ENCODE measurements at places on chromosomes 12 and 14.

DNA sequence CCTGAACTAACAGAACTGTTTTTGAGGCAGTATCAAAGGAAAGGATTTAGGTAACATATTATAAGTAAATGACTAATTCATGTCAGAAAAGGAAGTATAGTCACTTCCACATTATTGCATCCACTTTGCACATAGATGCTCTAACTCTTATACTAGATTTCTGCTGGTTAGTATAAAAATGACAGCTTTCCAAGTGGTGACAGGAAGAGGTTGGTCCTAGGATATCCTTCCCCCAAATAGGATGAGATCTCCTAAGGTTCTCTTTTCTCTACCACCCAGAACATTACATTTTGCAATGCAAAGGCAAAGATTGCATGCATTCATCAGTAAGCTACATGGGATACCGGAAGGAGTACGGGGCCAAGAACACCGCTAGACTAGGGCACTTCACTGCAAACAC, 15.2 kb downstream of the DAD1 start:
- no peak for DNase-seq

GRCh38 chr14:72790887-72791566, 102.9 kb downstream of the DPF3 start:
- no peak for DNase-seq

- DNase-seq, result no peak
Measured at GRCh38 chr12:96261557-96261956, 67.4 kb downstream of the ELK3 start.

DNA sequence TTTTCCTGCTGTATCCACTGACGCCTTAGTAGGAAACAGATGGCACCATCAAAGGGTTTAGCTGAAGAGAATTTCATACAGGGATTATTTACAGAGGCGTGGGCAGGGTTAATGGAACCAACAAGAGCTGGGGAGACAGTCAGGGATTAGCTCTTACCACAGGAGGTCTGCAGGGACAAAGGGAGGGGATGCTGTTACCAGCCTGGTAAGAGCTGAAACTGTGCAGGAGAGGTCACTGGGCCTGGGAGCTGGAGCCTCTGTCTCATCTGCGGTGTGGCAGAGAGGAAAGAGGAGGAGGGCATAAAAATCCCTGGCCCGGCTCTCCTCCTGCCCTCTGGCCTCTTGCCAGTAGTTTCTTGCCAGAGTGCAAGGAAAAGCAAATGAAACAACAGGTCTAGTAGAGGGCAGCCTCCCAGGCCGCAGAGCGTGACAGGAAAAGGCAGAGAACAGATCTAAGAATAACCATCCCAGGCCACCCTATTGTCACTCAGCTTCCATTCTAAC, 18.9 kb upstream of the POC1B start:
- peak; percentile 52 for DNase-seq

- no peak for DNase-seq
Measured at GRCh38 chr12:8907513-8907912, 6.8 kb upstream of the PHC1 start.

- DNase-seq, result no peak
Measured at GRCh38 chr12:112936927-112937326, 1.3 kb upstream of the OAS3 start.

GRCh38 chr12:70487440-70487839, 121.3 kb downstream of the KCNMB4 start:
- peak; percentile 35 for DNase-seq

DNA sequence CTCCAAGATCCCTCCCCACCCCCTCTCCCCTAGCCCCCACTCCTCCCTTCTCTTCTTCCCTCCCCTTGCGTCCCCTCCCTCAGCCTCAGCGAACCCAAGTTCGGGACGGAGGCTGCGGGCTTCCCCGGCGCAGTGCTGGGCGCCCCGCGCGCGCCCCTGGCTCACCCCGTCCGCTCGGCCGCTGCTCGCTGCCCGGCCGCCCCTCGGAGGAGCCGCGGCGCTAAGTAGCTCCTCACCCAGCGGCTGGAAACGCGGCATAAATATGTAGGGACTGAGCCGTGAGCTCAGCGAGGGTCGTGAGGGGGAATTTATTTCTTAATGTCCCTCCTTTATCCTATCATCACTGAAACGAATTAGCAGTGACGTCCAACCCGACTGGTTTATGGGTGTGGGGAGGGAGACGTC, at the start of gene NOS1:
NOS1 (minus strand) TSS at position 280 of the 405 bp plus-strand sequence. CDS start 30,557 bp downstream, outside the sequence.
- no peak for DNase-seq

DNA sequence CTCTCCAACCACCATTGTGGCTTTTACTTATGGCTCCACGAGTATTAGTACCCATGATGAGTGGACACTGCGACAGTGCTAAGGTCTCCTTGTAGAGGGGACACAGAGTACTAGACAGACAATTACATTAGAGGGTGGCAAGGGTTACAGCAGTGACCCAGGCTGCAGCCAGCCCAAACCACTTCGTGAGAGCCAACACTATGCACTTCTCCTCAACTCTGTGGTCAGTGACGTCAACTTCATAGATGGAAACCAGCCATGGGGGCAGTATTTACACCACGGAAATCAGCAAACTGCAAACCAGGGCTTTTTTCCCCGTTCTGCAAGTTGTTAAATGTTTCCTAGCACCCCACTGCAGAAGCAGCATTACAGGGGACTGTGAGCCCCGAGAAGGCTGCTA, 61.6 kb upstream of the ZFP36L1 start:
- peak; percentile 19 for DNase-seq

GRCh38 chr14:105053421-105053820, 11.8 kb downstream of the GPR132 start:
- DNase-seq, result no peak

DNA sequence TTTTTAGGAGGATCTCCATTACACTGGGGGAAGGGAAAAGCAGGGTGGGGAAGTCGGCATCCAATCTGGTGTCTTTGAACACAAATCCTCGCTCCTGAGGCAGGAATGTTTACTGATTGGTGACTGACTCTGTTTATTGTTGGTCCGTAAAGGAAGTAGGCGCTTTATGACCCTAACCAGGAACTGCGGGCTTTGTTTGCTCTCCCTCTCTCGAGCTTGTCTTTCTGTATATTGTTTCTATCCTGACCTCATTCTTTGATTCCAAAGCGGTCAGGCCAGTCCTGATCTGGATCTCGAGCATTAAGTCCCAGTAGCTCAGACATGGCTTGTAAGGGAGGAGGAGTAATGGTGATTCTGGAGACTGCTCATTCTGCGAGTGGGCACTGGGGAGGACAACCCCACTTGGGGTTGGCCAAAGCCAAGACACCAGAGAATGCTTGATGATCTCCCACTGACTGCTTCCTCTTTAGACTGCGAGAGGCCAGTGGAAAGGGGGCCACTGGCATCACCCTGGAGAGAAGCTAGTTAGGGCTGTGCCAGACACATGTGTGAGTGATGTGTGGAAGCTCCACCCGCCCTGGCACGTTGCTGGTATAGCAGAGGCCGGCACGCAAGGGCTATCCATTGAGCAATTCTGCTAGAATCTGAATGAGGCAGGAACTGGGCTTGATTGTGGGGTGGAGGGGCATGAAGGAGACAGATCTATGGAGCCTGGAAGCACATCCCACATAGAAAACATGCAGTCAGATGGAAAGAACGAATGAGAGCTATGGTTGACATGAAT, 194.6 kb downstream of the PAX9 start:
- DNase-seq, result no peak

DNA sequence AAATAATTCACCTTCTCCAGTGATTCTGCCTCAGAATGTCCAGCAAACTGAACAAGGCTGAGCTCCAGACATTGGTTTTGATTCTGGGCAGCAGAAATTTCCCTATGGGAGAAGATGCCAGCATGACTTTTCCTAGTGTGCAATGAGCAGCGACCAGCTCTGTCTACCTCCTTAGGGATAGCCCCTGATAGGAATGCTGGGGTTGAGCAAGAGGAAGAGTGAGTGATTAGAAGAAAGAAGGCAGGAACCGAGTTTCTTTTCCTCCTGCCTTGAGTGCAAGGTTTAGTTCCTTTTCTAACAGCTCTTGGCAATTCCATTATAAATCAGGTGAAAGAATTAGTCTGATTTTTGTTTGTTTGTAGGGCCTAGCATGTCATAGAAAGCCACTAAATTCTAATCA, 379.0 kb downstream of the DAD1 start:
- DNase-seq, result no peak

- DNase-seq, result peak; percentile 7
Measured at GRCh38 chr14:66247662-66248193, 238.4 kb upstream of the CCDC196 start.

DNA sequence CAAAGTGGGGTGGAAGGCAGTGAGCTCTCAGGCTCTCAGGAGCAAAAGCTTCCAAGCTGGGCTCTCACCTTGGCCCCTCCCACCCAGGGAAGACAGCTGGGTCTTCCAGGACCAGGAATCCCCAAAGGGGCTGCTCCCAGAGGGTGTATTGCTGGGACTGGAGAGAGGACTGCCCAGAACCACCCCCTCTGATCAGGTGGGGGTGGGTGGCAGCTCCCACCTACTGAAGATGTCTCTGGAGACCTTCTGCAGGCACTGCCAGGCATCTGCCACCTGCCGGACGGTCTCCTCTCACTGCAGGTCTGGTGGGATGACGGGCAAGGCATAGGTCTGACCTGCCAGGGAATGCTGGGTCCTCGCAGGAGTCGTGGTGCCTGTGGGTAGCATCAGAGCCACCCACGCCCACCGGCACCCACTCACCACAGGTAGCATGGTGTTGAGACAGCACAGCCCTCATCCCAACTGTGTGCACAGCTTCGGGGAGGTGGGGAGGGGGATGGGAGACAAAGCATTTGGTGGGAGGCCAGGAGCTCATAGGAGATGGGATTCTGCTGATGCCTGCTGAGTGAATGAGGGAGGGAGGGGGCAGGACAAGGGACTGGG, 103.2 kb downstream of the SINHCAF start:
- no peak for DNase-seq

DNA sequence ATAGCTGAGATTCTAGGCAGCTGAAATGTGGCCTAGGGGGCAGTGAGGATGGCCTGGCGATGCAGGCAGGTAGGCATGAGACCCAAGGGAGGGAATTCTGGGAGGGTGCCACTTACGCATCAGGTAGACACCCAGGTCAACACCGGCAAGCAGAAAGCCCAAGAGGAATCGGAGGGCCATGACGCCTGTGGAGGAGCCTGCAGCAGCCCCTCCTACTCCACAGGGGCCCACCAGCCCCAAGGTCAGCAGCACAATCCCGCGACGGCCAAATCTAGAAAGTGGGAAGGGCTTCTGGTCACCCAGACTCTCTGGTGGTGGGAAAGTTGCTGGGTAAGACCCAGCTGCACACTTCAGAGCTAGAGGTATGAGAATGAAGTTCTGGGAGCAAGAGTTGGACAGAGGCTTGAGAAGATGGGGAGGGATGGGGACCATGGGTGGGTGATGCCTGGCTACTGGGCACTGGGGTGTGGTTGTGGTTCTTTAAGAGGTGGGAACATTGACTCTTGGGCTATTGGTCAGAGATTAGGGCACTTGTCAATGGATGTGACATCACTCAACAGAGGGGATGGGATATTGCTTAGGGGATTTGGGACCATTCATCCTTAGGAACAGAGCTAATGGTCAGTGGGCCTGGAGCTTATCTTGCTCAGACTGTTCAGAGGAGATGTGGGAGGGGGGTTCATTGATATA, 3.4 kb downstream of the SLC22A17 start:
- no peak for DNase-seq

DNA sequence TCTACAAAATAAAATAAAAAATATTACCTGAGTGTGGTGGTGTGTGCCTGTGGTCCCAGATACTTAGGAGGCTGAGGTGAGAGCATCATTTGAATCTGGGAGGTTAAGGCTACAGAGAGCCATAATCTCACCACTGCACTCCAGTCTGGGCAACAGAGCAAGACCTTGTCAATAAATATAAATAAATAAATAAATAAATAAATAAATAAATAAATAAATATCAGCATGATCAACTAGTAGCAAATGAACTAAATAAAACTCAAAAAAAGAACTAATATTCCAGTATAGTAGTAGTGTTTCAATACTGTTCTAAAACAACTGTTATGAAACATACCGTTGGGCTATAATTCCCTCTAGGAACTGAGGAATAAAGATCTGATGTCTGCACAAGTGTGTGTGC, 74.4 kb downstream of the C12orf42 start:
- DNase-seq, result no peak

DNA sequence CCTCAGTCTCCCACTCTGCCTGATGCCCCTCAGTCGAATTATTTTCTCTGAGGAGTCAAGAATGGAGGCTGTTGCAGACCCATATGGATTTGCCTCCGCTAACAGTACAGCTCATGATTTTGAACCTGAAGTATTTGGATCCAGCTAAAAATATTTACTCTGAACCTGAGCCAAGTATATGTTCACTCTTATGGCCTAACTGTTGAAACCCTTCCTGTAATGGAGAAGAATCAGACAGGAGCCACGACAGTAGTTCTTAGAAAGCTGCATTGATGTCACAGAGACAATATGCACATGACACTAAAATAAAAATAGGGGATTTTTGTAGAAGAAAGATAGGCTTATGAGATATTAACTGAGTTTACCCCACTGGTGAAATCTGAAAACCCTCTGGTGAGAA, 1128.3 kb upstream of the FLRT2 start:
- DNase-seq, result no peak

DNA sequence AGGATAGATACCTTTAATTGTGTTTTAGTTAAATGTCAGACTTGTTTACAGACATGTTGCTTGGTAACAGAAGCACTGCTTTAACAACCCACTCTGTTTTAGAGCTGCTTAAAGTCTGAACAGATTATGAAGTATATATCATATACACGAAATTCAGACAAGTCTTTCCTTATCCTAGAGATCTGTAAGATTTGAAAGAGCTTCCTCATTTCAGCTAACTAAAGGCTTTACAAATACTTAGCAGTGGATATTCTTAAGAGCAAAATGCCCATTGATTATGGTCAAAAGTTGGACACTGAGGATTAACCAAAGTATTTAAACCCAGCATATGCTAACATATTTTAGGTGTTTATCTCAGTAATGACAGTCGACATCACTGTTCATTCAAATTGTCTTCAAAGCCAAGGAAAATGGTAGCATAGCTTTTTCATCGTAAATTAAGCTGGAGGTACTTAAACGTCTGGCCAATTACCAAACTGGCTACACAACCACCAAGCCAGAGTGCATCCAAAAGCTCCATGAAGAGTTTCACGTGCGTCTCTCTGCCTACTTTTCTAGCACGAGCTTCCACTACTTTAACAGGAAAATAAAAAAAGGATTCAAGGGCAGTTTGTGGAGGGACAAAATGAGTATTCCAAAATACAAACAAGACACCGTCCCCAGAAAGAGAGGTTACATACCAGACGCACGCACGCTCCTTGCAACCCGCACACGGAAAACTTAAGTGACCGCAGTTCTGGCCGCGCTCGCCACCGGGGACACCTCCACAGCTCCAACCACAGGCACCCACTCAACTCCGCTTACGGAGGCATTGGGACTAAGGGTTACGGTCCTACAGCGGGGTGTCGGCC, 565 bp downstream of the CEP83 start:
- DNase-seq, result peak; percentile 46

DNA sequence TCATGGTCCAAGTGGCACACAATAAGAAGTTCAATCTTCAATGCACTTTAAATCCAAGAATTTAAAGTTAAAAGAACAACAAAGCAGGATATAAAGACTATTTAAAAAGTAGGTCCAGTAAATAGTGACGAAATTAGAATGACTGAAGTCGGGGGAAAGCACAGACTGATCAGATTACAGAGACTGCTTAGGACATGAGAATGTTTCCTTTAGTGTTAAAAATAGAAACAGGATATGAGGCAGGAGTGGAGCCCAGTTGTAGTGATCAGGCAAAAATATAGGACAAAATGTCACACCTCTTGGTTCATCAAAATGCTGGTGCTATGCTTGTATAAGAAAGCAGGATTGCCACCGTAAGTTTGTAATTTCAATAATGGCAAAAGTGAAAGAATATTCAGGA, 52.2 kb upstream of the CD163 start:
- DNase-seq, result peak; percentile 84

- DNase-seq, result no peak
Measured at GRCh38 chr12:98893675-98894411, 248.8 kb downstream of the APAF1 start.
